Hepatic stellate cell (primary cell): ENCODE measurements at places on chromosomes 6 and 20.

GRCh38 chr6:100311707-100312251 lies 152.9 kb downstream of the SIM1 start:
- no peak for DNase-seq

- no peak for DNase-seq
These were observed 145.7 kb downstream of the KHDC1L start for GRCh38 chr6:73079611-73079955.

DNA sequence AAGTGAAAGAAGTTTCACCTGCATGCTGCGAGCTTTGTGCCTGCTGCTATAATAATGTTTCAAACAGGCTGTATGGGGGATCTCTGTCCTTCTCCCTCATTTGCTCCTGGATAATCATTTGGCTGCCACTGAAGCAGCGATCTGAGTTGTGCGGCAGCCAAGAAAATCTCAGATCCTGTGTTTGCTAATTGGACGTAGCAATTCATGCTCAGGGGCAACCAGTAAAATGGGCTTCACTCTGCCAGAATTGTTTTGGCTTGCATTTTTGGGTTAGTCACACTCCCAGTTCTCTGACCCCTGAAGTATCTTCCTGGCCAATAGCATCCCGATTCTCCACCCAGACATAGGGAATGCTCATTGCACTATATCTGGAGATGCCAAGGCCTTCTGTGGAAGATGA lies 13.7 kb upstream of the STXBP5 start:
- no peak for DNase-seq

DNA sequence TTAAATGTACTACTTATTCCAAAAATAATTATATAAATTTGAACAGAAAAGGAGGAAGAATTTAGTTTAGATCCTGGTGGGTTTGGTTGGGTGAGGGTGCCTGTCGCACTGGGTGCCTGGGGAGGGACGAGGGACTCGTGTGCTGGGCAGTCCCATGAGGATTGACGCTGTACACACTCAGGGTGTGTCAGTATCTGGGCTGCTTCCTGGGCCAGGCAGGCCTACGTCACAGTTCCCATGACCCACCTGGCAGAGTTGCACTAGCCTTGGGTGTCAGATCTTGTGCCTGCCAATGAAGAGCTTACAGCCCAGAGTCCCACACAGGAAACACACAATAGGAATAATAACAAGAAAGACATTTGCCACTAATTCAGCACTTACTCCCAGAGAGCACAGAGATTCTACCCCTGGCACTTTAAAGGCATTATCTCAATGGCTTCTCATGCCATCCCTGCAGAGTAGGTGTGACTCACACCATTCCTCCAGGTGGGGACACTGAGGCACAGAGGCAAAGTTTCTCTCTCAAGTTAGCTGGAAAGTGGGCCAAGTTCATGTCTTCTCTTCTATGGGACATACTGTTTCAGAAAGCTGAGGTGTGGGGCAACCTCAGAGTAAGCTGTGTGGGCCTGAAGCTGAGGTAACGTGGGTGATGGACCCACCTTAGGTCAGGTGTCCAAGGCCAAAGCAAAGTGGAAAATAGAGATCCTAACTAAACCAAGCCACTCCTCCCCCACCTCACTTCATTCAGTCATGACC lies 1.3 kb upstream of the SDCBP2 start:
- peak; percentile 1 for DNase-seq

DNA sequence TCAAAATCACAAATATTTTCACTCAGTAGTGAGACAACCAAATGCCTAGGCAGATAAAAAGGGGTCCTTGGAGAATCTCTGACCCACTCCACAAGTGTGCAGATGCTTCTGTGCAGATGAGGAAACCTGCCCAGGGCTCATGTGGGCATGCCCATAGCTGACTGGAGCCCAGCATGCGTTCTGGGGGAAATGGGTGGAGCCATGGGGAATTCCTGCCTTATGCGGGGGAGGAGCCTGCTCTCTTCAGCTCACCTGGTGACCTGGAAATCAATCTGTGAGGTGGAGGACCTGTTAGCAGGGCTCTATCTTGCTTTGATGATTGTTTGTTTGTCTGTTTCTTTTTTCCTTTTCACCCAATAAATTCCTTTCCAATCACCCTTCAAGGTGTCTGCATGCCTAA lies 23.4 kb upstream of the PLN start:
- DNase-seq: no peak

GRCh38 chr20:12717061-12717460 lies 291.7 kb upstream of the SPTLC3 start:
- no peak for DNase-seq

DNA sequence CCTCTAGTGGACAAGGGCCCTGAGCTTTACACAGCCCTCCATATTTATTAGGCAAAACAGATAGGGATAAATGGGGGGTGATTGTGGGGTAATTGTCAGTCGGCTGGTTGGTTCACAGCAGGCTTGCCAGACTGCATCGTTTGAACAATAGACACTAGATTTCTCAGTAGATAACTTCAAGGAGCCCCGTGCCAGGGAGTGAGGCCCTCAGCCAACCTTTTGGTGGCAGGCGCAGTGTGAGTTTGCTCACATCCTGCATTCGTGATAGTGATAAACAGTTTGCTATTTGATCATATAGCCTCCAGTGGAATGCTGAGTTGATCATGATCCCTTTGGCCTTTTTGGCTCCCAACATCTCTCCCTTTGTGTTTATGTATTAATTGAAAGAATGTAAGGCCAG lies 3.6 kb upstream of the ABHD12 start:
- no peak for DNase-seq

DNA sequence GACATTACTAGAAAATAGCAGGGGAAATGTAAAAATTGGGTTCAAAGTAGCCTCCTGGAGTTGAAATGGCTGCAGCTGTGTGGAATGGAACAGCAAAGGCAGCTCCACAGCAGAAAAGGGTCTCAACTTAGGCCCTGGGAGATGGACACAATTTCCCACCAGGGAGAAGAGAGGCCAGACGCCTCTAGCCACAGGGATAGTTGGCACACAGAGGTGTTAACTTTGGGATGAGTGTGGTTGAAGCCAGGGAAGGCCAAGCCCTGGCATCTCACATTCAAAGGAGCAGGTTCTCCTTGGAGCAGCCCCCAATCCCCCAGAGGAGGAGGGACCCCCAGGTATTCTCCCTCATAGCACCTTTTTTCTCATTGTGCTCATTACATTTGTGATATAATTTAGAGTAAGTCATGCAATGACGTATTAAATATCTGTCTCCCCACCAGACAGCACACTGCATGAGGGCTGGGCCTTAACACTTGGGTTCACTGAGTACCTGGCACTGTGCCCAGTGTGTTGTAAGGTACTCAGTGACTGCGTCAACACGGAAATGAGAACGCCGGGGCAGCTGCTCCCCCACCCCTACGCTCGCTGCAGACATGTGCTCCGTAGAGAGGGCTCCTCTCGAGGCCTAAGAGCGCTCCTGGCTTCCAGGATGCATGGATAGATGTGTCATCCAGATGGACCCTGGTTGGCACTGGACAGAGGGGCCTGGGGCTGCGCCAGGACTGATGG lies 76.0 kb upstream of the CD93 start:
- DNase-seq: no peak

DNA sequence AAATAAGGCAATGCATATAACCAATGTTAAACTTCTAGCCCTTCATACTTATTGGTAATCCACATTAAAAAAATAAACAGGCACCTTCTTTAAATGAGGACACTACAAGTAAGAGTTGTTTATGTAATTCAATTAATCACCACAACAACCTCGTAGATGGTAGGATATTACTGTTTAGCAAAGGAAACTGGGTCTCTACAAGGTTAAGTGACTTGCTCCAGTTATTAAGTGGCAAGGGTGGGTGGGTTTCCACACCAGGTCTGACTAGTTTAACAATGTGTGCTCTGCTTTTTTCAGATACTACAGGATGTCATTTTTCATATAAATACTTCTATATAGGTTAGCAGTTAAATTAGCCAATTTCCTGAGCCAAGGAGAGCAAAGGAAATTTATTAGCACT lies 129.1 kb downstream of the MAN1A1 start:
- no peak for DNase-seq

DNA sequence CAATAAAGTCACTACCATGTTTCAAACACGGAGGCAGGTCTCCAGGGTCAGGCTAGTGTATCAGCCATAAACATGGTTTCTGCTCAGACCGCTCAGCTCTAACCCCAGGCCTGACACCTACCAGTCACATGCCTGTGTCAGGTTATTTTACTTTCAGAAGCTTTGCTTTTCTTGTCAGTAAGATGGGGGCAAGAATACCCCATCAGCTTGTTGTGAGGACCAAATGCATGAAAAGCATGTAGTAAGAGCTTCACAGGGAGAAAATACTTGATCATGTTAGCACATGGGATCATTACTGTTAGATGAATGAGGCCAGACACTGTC lies 65.2 kb upstream of the PIM1 start:
- no peak for DNase-seq

- no peak for DNase-seq
These were observed 868 bp downstream of the MC3R start for GRCh38 chr20:56249244-56249955.

GRCh38 chr20:53949319-53949839 lies 121.0 kb downstream of the BCAS1 start:
- peak; percentile 81 for DNase-seq

GRCh38 chr6:108302386-108302785 lies 7.5 kb downstream of the AFG1L start:
- no peak for DNase-seq

- no peak for DNase-seq
These were observed 80.3 kb downstream of the BACH2 start for GRCh38 chr6:90216072-90216977.

DNA sequence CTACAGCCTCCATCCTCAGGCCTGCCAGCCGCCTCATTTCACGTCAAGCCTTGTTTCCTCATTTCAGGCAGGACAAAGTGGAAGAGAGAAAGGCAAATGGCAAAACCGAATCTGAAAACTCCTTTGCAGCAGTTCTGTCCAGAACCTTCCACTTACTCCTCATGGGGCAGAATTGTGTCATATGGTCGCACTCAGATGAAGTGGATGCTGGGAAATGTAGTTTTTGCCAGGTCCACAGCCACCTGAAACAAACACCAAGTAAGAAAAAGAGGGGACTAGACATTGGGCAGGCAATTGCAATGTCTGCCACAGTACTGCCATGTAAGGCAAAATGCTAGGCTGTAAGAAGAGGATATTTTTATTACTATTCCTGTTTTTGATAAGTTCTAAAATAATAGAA lies 44.9 kb downstream of the ISM1 start:
- no peak for DNase-seq

DNA sequence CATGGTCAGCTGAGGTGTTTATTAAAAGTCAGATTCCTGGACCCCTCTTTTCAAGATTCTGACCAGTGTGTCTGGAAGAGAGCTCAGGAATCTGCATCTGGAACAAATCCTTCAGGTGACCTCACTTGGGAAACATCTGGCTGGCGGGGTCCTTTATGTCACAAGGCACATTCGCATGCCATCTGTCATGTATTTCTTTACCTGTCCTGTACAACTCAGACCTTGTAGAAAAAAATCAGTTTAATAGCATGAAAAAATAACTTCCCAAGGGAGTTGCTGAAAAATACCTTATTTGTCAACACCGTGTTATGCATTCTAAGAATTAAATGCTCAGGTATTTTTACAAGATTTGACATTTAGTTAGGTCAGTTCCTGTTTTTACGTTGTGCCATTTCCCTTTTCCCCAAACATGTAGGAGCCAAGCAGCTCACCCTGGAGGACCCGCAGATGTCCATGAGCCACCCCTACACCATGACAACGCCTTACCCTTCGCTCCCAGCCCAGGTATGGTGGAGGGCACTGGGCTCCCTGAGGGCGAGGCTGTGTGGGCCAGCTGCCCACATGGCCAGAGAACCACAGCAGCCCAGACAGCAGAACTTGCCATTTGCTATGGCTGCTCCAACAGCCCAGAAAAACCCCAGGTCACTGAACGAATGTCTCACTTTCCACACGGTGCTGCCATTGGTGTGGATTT lies 4.0 kb downstream of the IRF4 start:
- DNase-seq: no peak

GRCh38 chr6:72740135-72740534 lies 118.3 kb downstream of the KCNQ5 start:
- DNase-seq: peak; percentile 11

- DNase-seq: peak; percentile 12
These were observed 41.4 kb downstream of the MCM8 start for GRCh38 chr20:5991623-5992441.

- DNase-seq: no peak
These were observed 6.0 kb upstream of the OR2B6 start for GRCh38 chr6:27951040-27951439.

GRCh38 chr6:105192707-105193465 lies 13.1 kb upstream of the POPDC3 start:
- DNase-seq: no peak

DNA sequence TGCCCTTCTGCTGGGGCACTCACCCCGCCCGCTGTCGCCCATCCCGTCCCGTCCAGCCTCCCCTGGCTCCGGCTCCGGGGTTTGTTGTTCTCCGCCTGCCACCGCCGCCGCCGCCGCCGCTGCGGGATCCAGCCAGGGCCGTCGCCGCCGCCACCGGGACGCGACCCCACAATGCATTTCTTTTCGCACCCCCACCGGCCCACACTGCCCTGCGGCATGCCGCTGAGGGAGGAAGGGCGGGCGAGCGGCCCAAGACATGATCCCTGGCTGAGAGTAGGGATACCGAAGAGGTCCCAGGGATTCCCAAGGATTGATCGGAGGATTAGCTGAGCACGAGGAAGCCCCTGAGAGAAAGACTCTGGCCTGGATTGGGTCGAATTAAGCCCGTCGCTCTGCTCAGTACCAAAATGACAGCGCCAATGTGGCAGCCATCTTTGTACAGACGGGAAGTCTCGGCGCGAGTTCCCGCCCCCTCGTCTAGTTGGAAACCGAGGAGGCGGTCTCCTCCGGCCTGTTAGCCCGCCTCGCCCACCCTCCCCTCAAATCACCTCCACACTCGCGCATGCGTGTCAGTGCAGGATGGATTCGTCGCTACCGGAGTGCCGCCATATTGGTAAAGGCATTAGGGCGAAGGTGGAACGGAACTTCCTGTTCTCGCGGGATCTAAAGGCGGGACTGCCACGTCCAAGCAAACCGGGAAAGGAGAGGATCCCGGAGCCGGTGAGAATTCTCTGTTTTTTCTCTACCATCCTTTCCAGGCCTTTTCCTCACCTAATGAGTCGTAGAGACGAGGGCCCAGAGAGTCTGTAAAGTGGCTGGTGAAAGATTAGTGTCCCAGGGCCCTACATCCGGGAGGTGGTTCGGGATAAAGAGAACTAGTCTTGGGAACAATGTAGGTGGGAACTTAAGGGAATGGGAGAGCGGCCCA lies at the start of the genes RXRB and SLC39A7:
RXRB (minus strand) TSS at position 447 of the 928 bp plus-strand sequence; CDS start at position 258, 189 bp downstream.
SLC39A7 (plus strand) TSS at position 649 of the 928 bp plus-strand sequence. CDS start 379 bp downstream, outside the sequence.
- peak; percentile 99 for DNase-seq

DNA sequence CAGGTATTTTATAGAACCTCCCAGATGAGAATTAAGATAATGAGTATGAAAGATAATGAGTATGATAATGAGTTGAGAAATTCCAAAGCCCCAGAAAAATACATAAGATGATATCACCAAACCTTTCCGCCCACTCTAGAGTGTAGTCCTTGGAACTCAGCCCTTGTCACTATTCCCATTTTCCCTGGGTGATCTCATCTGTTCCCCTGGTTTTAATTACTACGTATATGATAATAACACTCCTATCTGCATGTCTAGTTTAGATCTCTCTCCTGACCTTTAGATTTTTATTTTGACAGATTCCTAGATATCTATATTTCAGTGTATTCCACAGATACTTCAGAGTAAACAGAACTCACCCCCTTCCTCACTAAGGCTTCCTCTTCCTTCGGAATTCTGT lies 51.0 kb upstream of the ASIP start:
- no peak for DNase-seq
